Mesenteric fat pad (tissue), 1 donor: ENCODE measurements at places on chromosomes 1 and 21. TPM values are rescaled to one million over a fixed set of nuclear protein-coding genes. Genes with fewer than 3 reads are reported as not detected.

Gene MNDA
- 23.8 TPM for total RNA-seq

- DNase-seq, result no peak
Measured at GRCh38 chr1:177211231-177211630, 40.5 kb downstream of the BRINP2 start.

DNA sequence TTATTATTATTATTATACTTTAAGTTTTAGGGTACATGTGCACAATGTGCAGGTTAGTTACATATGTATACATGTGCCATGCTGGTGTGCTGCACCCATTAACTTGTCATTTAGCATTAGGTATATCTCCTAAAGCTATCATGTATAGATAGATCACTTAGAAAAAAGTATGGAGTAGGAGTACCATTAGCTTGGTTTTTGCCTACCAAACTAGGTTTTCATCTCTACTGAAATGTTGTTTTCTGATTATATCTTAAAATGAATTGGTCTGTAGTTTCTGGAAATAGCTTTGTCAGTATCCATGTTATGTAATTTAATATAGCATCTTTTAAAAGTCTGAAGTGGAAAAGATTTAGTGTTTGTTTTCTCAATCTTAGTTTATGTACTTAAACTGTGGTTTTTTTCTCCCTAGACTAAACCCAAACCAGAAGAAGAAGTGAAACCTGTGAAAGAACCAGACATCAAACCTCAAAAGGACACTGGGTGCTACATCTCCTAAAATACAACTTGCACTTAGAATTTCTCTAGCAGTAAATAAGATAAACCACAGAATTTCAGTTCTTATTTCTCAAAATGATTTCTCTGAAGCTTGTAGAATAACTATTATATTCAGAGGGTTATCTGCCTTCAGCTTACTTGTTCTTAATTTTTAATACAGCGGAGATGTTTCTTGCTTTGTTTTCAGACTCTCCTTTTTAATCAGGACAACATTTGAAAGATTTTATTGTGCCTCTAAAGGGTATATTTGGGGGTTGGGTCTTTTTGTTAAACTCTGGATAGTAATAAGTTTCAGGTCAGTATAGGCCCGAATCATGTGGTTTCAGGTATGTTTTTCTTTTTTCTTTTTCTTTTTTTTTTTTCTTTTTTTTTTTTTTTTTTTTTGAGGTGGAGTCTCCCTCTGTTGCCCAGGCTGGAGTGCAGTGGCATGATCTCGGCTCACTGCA, 4.5 kb upstream of the FAM177B start:
- DNase-seq, result no peak

DNA sequence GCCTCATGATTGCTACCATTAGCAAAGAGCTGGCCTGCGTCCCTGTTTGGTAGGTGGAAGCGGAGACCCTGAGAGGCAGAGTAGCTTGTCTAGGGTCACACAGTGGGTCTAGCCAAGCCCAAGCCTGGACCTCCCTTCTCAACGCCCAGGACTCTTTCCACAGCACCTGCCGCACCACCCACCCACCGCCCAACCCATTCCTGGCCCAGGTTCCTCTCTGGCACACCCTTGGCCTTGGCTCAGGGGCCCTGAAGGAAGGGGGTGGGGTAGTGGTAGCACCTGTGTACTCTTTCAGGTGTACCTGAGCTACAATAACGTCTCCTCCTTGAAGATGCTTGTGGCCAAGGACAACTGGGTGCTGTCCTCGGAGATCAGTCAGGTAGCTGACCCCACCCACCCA, 19.3 kb downstream of the FAM151A start:
- DNase-seq, result no peak

DNA sequence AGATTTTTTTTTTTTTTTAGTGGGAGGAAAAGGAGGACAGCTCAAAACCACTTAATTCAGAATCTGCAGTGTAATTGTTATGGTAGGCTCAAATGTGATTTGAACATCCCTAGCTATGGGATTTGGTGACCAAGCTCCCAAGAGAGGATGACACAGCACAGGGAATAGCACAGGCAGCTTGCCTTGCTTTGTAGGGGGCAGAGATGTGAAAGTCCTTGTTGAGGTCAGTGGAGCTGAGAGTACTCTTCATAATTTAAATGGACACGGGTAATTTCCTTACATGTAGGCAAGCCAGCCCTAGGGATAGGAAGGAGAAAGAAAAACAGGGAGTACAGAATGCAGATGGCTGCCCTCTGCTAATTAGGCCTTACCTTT, 3.2 kb upstream of the UCK2 start:
- no peak for DNase-seq

- DNase-seq, result no peak
Measured at GRCh38 chr1:85229574-85230097, 28.8 kb upstream of the SYDE2 start.

GRCh38 chr1:51331206-51332100, 1.1 kb upstream of the TTC39A start:
- DNase-seq, result peak; percentile 51

DNA sequence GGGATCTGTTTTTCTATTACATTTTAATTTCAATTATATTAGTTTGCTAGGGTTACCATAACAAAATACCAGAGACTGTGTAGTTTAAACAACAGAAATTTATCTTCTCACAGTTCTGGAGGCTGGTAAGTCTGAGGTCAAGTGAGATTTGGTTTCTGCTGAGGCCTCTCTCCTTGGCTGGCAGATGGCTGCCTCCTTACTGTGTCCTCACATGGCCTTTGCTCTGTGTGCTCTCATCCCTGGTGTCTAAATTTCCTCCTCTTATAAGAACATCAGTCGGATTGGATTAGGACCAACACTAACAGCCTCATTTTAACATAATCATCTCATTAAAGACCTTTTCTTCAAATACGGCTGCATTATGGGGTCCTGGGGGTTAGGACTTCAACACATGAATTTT, 195.2 kb upstream of the CHODL start:
- DNase-seq, result no peak
